Testis (tissue), 5 donors: ENCODE measurements at places on chromosomes 3 and 15. TPM values are rescaled to one million over a fixed set of nuclear protein-coding genes. Genes with fewer than 3 reads are reported as not detected.

CFAP91 gene
- 58.0 TPM for polyA plus RNA-seq

MASP1 gene
- 3.6 TPM for polyA plus RNA-seq

KLHL40 gene
- polyA plus RNA-seq: 3.2 TPM

DGKG gene
- 1.2 TPM for polyA plus RNA-seq

STRA6 gene
- 14.1 TPM for polyA plus RNA-seq
